Panc1 (cell line): ENCODE measurements at places on chromosomes 2 and 18.

GRCh38 chr2:163347982-163348856, 387.6 kb downstream of the FIGN start:
- peak; percentile 87 for DNase-seq

DNA sequence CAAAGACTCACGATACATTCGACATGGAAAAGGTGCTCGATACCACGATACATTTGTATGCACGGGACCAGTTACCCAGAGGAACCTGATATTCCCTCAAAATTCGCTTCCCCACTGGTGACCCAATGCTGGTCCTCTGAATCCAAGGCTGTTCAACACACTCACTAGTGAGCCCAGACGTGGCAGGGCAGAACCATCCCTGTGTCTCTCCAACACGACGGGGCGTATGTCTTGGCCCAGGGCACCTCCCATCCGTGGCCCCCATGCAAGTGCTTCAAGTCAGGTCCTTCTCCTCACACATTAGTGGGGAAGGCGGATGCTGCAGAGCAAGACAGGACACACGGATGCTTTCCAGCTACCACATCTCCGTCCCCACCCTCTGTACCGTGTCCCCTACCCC, 6.1 kb downstream of the CRACDL start:
- no peak for DNase-seq

DNA sequence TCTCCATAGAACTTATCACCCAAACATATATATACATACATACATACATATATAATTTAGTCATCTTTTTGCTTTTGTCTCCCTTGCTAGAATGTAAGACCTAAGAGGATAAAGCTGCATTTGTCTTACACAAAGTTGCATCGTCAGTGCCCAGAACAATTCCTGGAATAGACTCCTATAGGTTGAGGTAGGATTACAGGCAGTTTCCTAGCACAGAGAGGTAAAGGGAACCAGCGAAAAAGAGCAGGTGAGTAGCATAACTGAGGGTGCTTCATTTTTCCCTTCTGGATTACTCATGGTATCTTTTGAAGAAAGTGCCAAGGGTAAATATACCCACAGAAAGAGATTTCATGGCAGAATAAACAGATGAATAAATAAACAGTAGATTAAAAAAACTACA, 68.1 kb upstream of the AMMECR1L start:
- no peak for DNase-seq

DNA sequence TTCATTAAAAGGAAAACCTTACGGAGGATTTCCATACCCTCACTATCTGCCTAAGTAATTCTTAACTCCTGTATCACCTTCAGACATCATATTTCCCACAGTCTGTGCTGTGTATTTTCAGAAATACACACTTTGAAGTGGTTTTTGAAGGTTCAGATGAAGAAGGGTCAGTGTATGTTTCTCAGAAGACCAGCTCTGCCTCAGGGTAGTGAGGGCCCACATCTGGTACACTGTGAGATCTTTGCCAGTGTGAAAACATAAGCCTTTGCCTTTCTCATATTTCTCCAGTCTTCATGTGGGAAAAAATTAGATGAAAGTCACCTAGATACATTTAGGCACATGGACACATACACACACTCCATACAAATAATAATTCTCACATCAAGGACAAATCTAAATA, 408.4 kb downstream of the RIT2 start:
- DNase-seq: no peak

GRCh38 chr2:121231385-121232000, 53.5 kb downstream of the TFCP2L1 start:
- DNase-seq: no peak

DNA sequence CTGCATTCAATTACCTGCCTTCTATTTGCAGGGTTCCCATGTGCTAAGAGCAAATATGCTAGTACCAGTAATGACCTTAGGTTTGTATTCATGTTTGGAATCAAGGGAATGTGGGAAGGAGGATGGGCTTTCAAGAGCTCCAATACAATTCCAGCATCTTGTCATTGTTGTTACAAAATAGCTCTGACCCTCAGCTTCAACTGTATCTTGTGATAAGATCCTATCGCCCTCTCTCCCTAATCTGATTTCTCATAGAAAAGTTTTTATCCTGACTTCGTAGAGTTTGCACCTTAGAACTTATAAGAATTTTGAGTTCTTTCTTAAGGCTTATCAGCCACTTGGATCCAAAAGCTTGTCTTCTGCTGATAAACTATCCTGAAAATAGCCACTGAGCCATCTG, 749.5 kb upstream of the ACVR2A start:
- DNase-seq: no peak

DNA sequence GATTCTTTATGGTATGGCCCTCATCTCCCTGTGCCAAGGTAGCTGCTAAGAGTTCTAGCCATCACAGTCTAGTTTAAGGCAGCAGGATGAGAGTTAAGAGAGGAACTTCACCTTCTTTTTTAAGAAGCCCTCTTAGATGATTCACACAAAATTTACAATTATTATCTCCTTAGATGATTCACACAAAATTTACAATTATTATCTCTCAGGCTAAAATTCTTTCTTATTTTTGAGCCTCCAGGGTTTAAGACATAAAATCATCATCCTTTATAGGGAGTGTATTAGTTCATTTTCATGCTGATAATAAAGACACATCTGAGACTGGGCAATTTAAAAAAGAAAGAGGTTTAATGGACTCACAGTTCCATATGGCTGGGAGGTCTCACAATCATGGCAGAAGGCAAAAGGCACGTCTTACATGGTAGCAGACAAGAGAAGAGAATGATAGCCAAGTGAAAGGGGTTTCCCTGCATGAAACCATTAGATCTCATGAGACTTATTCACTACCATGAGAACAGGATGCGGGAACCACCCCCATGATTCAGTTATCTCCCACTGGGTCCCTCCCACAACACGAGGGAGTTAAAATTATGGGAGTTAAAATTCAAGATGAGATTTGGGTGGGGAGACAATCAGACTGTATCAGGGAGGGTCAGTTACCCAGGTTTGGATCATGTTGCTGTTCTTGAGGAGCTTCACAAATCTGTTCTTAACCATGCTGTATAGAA, 133.0 kb upstream of the MYO3B start:
- no peak for DNase-seq

DNA sequence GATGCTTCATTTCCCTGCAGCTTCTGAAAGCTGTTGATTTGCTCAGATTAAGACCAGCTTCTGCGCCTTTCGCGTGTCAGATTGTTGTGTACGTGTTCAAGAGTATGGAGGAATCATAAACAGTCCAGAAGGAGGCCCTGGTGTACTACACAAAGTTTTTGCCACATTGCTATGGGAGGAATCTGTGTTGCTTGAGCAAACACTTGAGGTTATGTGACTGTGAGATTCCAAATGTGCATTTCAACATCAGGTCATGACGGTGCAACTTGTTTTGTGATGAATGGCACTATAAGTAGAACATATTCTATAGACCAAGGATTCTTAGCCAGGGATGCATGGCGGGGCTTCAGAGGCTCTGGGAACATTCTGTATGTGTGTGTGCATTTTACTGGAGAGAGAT, 35.0 kb downstream of the SRSF7 start:
- no peak for DNase-seq

GRCh38 chr2:168574856-168575630, 119.0 kb downstream of the CERS6 start:
- no peak for DNase-seq

DNA sequence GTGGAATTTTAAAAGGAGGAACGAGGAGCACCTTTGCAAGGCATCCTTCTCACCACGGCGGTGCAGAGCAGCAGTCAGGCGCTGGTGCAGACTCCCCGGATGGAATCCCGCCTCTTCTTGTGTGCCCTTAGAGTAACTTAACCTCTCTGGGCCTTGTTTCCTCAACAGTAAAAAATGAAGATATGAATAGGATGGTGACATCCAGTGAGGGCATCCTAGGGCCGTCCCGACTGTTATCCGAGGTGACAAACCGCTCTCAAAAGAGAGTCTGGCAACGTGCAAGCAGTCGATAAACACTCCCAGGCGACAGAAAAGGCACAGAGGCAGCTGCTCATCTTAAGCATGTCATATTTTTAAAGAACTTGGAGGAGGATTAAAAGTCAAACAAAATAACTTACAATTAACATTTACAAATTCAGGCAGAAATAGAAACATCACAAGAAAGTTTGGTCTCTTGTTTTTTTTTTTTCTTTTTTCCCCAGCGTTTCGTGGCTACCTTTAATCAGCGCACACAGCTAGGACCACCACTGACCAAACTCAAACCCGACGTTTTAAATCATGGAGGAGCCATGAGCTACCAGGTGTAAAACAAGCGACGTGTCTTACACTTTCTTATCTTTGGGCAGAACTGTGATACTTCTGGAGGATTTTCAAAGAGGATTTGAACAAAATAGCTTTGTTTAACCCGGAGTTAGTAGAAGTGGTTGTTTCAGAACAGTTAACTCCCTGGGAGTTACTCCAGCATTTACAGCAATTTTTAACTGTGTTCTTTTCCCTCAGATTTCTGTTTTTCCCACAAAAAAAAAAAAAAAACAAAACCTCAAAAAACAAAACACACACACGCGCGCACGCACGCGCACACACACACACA, 2.1 kb downstream of the MBP start:
- DNase-seq: no peak

DNA sequence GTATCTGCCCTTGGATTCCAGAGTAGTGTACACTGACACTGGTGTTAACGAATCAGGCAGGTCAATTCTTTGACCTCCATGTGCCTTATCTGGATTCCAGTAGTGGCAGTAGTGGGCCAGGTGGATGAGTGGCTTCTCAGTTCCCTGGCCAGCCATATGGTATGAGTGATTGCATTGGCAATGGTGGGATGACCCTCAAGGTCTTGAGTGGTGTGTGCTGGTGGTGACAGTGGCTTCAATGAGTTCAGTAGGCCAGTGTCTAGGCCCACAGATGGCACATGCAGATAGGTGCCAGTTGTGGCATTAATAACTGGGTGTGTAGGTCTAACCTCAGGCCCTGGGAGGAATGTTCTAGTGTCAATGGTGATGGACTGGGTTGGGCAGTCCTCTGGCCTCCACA, 674.1 kb upstream of the NXPH2 start:
- DNase-seq: no peak

DNA sequence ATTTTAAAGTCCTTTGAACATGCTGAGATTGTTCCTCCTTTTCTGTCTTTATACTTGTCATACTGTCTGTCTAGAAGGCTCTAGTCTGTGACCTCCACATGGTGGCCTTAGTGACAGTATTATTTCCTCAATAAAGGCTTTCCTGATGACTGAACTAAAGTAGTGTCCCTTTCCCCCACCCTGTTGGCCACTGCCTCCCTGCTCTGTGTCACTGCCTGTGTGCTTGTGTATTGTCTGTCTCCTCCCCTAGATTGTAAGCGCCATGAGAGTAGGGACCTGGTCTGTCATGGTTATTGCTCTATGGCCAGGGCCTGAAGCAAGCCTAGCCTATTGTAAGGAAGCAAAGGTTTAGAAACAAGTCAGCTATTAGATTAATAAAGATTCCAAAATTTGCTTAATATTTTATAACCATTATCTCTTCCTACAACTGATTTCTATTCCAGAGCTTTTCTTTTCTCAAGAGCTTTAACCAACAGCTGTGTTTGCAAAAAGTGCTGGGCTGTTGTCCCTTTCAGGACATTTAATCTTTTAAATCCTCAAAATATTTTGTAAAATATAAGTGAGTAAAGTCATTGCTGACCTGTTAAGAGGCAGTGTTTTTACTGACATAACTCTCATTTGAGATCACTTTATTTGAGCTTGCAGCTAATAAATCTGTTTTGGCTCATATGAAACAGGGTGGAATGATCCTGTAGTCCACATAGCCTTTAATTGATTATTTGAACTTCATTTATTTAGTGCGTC, 35.5 kb downstream of the DIS3L2 start:
- no peak for DNase-seq

- DNase-seq: peak; percentile 67
Measured at GRCh38 chr2:206800506-206801417, 35.4 kb downstream of the FASTKD2 start.

DNA sequence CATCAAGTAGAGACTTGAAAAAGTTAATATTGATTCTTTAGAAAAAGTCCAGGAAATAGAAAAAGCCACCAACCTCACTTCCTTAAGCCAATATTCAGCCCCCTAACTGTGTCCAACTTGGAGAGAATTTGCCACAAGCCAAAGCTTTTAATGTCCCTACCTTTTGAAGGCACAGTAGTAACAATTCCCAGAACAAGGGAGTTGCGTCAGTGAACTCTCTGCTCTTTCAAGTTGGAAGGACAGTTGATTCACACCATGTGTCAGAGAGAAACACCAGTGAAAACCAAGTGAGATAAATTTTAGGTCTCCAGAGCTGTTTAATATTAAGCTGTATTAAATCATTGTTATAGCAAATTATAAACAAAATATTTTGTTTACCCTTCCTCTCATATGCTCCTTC, 66.1 kb downstream of the EXOC6B start:
- DNase-seq: no peak

DNA sequence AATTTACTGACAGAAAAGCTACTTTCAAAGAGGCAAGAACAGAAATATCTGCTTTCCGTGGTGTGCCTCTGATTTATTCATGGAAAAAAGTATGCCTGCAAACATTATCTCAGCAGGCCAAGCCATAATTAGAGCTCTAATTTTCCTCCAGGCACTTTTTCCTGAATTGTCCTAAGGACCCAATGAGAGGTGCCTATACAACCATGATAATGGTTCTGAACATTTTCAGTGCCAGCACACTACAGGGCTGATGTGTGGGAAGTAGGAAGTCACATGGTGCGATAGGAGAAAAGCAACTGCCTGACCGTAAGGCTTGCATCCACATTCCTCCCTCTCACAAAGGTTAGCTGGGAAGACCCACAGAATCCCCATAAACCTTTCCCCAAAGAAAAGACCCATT, 45.9 kb upstream of the EGR4 start:
- no peak for DNase-seq

- no peak for DNase-seq
Measured at GRCh38 chr2:26597197-26597596, 44.0 kb downstream of the CIB4 start.

DNA sequence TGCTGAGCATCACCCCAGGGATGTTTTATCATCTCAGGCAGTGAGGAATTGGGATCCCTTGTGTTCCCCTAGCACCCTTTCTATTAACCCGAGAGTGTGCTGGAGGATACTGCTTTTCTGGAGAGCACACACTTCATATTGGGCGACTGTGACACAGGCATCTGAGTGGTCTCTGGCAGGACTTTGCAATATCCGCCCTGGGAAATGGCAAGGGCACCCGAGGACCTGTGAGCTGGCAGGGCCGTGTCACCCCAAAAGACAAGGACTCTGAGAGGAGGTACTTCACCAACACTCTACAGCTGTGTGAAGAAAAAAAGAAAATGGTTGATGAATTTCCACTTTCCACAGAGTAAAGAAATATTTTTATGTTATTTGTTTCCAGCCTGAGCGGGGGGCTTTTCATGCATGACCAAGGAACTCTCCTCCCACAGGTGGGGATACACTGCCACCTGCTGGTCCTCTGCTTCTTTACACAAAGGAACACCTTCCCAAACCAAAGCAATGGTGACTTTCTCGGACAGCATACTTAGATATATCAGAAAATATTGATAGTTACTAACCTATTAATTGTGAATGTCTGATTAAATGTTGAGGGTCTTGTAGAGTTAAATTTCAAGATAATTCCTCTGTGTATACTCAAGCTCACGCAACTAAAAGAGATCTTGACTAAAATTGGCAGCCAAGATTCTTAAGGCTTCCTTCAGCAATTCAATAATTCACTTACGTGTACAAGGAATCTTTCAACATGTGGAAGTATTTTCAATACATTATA, 45.9 kb upstream of the REG3G start:
- DNase-seq: peak; percentile 32
